ENCODE measurements at places on chromosomes 12 and 14.

DNA sequence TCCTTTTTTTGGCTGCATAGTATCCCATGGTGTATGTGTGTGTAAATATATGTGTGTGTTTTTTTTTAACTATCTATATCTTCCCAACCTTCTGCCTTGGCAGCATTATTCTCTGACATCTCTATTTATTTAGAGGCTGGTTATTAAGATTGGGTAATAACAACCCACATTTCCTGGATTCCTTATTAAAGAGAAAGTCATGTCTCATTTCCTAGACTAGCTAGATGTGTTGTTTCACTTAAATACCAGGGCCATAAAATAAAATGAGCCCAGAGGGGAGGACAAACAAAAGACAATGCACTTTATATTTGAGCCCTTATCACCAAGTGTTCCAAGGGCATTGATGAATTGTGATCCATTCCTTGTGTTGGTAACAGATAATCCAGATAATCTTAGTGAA is 169.1 kb downstream of the SLC5A8 start:
- DNase-seq = no peak

- DNase-seq = no peak
These were observed 35.4 kb downstream of the IL31 start for GRCh38 chr12:122138616-122139015.

DNA sequence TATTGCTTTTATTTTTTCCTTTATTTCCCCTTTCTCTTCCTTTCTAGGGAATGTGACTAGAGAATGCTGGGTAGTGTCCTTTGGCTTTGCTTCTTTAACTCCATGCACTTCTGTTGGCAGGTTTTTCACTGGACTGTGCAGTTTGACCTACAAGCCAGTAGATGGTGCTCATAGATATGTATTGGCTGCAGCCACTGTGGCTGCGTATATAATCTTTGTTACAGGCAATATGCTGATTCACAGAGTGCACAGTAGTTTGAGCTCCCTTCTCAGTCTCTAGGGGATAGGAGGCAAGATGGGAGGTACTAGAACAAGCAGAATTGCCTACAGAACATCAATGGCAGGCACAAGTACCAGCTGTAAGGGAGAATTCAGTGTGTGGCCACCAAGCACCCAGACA is 503.5 kb downstream of the LRFN5 start:
- no peak for DNase-seq

DNA sequence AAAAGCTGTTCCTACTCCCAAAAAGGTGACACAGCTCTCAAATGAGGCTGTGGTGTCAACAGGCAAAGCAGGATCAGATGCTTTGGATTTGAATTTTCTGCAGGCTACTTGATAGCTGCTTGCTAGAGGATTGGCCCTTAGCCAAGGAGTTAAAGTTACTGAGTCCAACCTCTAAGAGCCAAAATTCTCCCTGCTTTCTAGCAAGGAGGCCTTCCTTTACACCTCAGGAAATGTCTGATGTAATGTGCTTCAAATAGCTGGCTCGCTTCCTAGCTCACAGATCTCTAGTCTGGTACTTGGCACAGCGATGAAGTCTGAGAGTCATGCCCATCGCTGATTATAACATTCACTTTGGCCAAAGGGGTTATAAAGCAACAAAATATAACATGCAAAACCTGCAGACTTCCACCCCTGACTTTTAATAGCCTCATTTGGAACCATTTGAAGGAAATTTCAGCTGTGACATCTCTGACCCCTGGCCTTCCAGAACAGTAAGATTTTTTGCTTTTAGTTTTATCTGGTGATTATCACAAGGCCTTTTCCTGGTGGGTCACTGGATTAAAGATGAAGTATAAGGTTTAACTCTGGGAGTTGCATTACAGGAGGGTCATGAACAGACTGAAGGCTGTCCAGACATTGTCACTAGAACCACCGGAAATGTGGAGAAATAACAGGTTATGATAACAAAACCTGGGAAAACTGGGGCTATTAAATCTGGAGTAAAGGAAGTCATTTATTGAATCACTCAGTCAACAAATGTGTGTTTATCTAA is 189.7 kb downstream of the EPS8 start:
- DNase-seq = no peak

DNA sequence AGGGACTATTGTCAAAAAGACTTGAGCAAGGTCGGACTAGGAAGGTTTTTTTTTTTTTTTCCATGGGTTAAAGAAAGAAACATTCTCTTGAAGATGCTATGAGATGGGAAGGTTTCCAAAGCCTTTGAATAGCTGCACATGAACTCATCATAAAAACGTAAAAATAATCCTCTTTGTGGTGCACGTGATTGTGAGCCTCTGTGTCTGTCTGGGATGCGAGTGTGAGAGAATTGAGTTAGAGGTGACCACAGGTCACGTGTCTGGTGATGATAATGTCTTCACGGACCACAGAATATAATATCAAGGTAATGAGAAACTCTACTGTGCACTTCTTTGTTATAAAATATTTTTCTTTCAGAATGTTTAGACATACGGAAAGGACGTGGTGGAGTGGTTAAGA is 24.3 kb upstream of the ADGRD1 start:
- DNase-seq = no peak

GRCh38 chr14:105745433-105746123 is 219.2 kb downstream of the TMEM121 start:
- DNase-seq = no peak

GRCh38 chr12:131242741-131243496 is 289.2 kb downstream of the ADGRD1 start:
- DNase-seq = no peak

GRCh38 chr14:91750634-91751198 is 18.8 kb upstream of the CATSPERB start:
- no peak for DNase-seq

- no peak for DNase-seq
These were observed 30.8 kb upstream of the G2E3 start for GRCh38 chr14:30528119-30528518.

DNA sequence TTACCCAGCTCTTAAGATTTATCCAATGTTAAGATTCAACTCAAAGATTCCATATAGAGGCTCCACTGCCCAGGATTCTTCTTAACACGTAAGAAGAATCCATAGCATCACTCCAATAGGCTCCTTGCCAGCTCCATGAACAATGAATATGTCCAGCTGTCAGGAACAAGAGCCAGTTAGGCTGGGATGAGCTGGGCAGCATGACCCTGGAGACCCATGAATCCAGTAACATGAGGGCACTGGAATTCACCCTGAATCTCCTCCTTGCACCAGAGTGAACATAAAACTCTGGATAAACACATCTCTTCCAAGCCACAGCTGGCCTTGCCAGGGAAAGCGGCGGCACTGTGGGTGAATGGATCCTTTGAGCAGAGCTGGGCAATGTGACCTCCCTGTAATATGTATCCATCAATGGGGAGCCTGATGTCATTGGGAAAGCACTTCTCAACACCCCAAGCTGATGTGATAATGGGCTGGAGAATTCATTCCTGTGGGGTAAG is 24.4 kb upstream of the TC2N start:
- no peak for DNase-seq

GRCh38 chr12:79174626-79175025 is 310.1 kb downstream of the SYT1 start:
- no peak for DNase-seq

GRCh38 chr14:44803239-44803905 is 158.4 kb downstream of the KLHL28 start:
- DNase-seq = no peak

- DNase-seq = no peak
These were observed 51.8 kb downstream of the ISCA2 start for GRCh38 chr14:74545386-74545785.

DNA sequence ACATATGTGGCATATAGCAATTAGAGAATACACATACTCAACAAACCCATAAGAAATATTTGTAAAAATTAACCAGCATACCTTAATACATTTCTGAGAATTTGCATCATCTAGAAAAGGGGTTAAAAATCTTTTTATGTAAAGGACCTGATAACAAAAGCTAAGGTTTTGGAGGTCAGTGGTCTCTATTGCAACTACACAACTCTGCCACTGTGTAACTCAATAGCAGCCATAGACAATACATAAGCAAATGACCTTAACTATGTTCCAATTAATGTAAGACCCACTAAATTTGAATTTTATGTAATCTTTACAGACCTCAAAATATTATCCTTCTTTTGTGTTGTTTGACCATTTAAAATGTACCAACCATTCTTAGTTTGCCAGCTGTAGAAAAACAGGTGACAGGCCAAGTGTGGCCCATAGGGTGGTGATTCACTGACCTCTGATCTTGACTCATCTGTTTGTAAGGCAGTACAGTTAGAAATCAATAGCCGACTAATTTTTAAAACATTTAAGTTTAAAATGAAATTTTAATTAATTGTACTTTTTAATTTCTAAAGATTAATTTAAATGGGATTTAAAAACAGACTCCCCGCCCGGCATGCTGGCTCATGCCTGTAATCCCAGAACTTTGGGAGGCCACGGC is 7.4 kb upstream of the EPS8 start:
- DNase-seq = no peak

- DNase-seq = peak; percentile 2
These were observed 714 bp upstream of the PSMC6 start for GRCh38 chr14:52706286-52706685.

- no peak for DNase-seq
These were observed 823.6 kb downstream of the GALC start for GRCh38 chr14:87169362-87169761.

DNA sequence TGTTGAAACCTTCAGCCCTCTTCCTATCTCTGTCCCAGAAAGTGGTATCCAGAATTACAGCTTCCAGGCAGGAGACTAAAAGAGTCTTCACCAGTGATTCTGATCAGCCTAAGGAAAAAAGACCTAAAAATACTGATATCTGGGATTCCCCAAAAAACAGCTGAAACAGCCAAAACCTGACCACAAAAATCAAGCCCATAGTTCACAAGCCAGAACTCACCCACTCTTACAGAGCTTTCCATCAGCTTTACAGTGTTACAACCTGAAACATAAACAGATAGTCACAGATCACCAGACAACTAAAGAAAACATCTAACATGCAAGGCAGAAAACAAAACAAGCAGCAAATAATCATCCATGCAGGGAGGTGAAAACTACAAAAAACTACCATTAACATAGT is 26.0 kb upstream of the TSPAN8 start:
- DNase-seq = no peak

- no peak for DNase-seq
These were observed 62.6 kb downstream of the DUSP6 start for GRCh38 chr12:89289720-89290119.

DNA sequence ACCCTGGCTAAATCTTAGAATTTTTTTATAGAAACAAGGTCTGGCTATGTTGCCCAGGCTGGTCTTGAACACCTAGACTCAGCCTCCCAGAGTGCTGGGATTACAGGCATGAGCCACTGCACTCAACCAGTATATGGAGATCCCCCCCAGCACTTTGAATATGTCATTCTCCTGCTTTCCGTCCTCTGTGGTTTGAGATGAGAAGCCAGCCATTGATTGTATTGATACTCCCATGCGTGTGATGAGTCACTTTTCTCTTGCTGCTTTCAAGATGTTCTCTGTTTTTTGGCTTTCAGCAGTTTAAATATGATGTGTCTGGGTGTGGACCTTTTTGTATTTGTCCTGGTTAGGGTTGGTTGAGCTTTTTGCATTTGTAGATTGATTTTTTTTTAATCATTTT is 75.2 kb upstream of the DNM1L start:
- no peak for DNase-seq

- DNase-seq = no peak
These were observed 26.5 kb upstream of the RCOR1 start for GRCh38 chr14:102565959-102566358.

DNA sequence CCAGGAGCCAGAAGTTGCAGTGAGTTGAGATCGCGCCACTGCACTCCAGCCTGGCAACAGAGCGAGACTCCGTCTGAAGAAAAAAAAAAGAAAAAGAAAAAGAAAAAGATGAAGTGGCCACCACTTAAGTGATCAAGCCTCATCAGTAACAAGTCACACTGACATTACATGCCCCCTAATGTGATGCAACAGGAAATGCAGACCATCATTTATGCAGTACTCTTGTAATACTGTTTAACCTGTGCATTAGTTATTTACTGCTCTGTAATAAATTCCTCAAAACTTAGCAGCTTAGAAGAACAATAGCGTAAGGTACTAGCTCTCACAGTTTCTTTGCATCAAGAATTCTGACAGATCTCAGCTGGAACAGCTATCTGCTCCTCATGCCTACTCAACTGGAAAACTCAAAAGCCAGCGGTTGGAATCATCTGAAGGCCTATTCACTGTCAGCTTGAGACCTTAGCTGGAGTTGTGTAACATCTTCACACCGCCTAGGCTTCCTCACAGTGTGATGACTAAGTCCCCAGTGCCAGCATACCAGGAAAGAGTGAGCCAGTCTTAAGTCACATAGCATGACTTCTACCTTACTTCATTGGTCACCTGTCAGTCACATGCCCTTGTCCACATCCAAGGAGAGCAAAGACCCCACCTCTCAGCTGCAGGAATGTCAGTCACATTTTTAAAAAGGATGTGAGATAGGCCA is 31.5 kb downstream of the EPS8 start:
- no peak for DNase-seq

DNA sequence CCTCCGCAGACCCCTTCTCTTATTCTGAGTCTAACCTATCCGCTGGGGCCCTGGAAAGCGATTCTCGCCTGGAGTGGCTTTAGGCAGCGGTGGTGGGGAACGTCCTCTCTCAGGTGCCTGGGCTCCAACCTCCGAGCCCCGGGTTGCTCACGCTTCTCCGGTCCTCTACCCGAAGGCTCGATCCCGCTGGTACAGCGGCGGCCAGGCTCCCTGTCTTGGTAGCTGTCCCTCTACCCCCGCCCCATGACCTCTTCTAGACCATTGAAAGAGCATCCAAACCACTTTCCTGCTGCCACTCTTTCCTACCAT is 505 bp upstream of the HEBP1 start:
- no peak for DNase-seq

- DNase-seq = no peak
These were observed 136.0 kb upstream of the KITLG start for GRCh38 chr12:88716240-88716639.

DNA sequence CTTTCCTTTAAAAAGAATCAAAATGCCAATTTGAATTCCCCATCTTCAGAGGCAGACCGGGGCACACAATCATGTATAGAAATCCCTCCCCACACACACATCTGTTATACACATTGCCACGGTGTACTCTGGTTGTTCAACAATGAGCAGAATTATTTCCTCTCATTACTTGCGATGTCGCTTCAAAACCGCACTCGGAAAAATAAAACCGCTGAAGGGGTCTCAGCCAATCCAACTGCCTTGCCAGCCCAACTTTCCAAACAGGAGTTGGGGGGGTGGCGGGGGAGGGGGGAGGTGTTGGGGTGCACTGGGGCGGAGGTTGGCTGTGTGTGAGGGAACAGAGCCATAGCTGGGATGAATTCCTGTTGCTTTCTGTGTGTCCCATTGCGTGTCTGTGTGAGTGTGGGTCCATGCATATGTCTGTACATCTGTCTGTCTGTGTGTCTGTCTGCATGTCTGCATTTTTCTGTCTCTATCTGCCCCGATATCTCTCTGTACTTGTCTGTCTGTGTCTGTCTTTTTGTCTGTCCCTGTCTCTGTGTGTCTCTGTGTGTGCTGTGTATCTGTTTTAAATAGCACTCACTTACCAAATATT is 163.6 kb upstream of the TBX3 start:
- DNase-seq = no peak
